ENCODE measurements at places on chromosomes 7 and 10. TPM values are rescaled to one million over a fixed set of nuclear protein-coding genes. Genes with fewer than 3 reads are reported as not detected.

The EEF1AKMT2 gene
- total RNA-seq, result 18.1 TPM

The EMX2 gene
- not detected for total RNA-seq

The SOSTDC1 gene
- total RNA-seq, result not detected

The GRID1 gene
- total RNA-seq, result 0.42 TPM

The PRPS1L1 gene
- total RNA-seq, result not detected

The PON1 gene
- total RNA-seq, result 0.66 TPM

The TAS2R5 gene
- total RNA-seq, result 0.50 TPM

Measured in A549 treated with RU486 at 1 μM for 4 hours (cell line).